ENCODE measurements at places on chromosomes 2 and 18.
A peak's percentile ranks its signal among the peaks of the same experiment; 100 is the strongest.

GRCh38 chr2:233844064-233844807 lies 10.1 kb downstream of the HJURP start:
- no peak for DNase-seq

- no peak for DNase-seq
Measured at GRCh38 chr2:149568138-149568537, 19.4 kb downstream of the MMADHC start.

- DNase-seq = no peak
Measured at GRCh38 chr2:70671092-70671675, 96.8 kb downstream of the ADD2 start.

DNA sequence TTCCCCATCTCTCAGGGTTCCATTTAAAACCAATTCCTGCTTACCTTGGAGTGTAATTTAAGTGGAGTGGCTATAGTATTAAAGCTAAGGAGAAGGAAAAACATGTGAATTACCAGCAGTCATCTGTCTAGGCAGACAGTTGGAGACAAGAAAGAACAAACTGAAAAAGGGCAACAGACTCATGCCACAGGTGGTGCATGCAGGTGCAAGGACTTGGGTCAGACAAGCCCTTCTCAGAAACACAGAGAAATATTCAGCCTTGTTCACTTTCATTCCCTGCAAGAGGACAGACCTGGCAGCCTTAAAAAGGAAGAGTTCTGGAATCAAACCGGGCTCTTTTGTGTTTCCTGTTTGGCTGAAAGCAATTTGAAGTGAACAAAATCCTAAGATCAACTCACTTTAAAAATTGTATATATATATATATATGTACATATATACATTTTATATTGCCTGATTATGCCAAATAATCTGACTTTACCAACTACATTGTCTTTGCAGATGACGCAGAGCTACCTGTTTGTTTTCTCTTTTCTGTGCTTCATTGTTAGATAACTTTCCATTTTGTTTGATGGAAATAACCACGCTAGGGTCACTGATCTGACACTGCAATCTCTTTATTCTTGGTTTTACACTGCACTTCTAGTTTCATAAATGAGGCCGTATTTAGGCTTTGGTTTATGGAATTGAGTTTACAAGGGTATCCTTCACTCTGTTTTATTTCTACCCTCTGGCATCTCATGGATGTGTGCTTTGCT lies 35.1 kb upstream of the VPS54 start:
- no peak for DNase-seq

- DNase-seq = no peak
Measured at GRCh38 chr2:132577686-132578085, 92.3 kb downstream of the LYPD1 start.

GRCh38 chr2:170073288-170073687 lies 104.7 kb upstream of the MYO3B start:
- peak; percentile 3 for DNase-seq

DNA sequence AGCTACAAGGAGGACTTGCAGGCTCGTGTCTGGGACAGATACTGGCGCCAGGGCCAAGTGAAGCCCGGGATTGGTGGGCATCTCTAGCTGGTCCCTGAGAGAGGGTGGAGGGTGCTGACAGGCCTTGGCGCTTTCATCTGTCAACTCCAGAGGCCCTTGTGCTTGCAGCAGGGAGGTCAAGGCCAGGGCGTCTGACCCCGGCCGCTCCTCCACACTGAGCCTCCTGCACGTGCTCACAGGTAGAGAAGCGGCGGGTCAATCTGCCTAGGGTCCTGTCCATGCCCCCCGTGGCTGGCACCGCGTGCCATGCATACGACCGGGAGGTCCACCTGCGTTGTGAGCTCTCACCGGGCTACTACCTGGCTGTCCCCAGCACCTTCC lies 9.5 kb downstream of the CAPN10 start:
- DNase-seq = no peak

GRCh38 chr18:6413579-6414117 lies 1.1 kb downstream of the L3MBTL4 start:
- no peak for DNase-seq

DNA sequence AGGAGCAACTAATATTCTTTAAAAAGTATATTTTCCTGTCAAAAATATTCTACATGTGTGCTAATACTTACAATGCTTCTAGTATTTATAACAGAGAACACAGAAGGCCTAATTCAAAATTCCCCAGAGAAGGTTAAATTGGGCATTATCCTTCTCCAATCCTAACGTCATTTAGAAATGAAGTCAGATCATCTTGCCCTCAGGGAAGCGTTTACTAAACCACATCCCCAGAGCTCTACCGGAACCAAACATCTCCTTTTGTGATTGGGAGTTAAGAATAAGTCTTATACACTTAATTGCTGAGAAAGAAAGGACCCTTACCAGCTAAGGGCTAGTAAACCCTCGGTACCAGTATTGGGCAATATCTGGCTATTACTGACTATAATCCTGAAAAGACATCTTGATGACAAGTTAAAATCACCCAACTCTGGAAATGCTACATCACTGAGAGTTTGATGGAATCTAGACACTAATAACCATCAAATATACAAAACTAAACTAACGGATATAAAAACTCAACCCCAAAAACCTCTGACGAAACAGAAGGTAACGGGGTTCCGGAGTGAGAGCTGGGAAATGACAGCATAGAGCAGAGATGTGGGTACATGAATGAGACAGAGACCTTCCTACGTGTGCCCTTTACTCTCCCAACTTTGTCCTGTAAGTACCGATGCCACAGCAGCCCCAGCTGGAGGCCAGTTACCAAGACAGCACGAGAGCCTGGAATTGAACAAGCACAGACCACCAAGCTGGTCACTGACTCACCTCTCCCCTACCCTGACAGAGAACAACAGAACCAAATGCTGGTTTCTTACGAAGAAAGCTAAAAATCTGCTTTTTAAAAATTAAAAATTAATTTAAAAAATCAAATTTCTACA lies 35.0 kb downstream of the WDSUB1 start:
- no peak for DNase-seq

- no peak for DNase-seq
Measured at GRCh38 chr2:20416723-20417122, 30.2 kb upstream of the RHOB start.

- no peak for DNase-seq
Measured at GRCh38 chr2:239386872-239387445, 13.9 kb downstream of the HDAC4 start.

DNA sequence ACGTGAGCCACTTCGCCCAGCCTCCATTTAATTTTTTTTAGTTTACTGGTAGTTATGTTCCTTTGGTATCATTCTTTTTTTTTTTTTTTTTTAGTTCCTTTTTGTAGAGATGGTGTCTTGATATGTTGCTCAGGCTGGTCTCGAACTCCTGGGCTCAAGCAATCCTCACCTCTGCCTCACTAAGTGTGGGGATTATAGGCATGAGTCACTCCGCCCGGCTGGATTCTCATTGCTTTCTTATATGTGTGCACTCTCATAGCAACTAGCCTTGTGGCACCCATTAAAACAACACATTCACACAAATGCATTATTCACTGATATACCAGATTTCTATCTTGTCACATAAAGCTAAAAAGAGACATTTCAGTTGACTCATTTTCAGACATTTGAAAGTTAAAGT lies 4.2 kb downstream of the TTC27 start:
- no peak for DNase-seq

- no peak for DNase-seq
Measured at GRCh38 chr18:77736842-77737241, 487.2 kb downstream of the GALR1 start.

DNA sequence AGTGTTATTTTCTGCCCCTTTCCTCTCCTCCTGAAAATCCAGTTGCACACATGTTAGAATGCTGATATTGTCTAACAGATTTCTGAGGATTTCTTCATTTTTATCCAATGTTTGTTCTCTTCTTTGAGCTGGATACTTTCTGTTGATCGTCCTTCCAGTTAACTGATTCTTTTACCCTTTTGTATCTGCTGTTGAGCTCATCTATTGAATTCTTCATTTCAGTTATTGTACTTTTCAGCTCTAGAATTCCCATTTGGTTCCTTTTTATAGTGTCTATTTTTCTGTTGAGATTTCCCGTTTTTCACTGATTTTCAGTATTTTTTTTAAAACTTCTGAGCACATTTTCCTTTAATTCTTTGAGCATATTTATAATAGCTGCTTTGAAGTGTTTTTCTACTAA lies 77.9 kb upstream of the B3GNT7 start:
- no peak for DNase-seq

GRCh38 chr18:673769-674168 lies 16.3 kb downstream of the TYMS start:
- no peak for DNase-seq

GRCh38 chr18:74669136-74669798 lies 71.6 kb downstream of the ZNF407 start:
- DNase-seq = no peak

- no peak for DNase-seq
Measured at GRCh38 chr2:68282811-68283418, 30.6 kb upstream of the PPP3R1 start.

DNA sequence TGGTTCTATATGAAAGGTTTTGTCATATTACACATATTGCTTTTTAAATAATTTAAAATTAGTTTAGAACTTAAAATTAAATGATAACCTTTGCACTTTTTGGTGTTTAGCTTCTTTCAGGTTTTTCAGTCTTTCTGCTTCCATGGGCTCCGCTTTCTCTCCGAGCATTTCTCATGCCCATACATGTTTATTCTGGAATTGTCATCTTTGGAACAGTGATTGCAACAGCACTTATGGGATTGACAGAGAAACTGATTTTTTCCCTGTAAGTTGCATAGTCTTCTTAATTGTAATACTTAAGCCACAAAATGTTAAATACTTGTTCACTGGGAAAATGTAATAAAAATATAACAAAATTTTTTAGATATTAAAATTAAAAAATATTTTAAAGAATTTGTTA lies 31.0 kb downstream of the CYBRD1 start:
- DNase-seq = no peak

DNA sequence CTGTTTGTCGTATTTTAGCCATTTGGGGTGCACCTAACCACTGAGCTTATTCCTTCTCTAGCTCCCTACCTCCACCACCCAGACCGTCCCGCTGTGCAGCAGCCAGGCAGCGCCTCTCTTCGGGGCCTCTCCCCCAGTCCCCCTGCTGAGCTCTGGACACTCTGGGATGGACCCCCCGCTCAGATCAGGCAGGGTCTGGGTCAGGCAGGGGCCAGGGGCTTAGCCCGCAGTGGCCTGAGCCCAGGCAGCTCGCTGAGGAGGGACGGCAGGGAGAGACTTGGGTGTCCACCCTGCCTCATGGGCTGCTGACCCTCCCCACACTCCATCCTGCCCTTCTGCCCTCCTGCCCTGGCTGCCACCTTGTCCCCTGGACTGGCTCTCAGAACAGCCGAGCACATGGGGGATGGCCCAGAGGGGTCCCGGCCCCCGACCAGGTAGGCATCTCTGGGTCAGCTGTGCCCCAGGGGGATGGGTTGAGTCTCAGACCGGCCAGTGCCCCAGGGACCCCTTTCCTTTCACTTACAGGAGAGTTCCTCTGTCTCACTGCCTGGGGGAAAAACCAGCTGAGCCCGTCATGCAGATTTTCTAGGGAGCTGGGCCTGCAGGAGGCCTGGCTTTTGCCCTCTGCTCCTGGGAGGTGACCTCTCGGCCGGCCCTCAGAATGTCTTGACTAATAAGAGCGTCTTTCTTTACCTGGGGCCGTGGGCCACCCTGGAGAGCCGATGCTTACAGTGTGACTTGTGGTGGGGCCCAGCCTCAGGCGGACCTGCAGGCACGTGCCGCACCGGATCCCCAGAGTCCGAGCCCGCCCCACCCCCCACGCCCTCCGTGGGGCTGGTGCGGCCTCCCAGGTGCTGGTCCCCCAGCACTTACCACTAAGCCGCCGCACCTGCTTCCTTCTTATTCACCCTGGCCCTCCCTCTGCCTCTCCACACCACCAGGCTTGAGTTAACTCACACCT lies 22.8 kb upstream of the PXDN start:
- DNase-seq = no peak

- DNase-seq = no peak
Measured at GRCh38 chr18:25409971-25410370, 58.0 kb upstream of the ZNF521 start.

GRCh38 chr2:162219426-162219825 lies 23.8 kb downstream of the FAP start:
- DNase-seq = no peak

DNA sequence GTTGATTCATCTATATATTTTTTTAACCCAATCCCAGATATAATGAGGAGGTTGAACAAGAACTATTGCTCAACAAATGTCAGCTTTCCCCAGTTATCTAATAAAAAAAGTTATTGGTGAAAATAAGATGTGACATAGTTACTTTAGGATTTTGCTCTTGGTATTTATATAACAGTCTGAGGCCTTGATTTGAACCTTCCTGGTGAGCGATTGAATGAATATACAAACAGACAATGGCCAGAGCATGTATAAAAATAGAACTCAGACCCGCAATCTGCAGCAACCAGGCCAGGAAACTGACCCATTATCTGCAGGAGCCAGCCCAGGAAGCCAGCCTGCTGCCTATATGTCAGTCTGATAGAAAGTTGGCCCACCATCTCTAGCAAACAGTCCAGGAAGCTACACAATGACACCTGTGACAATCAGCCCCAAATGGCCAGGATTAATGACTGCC lies 81.6 kb downstream of the HS6ST1 start:
- no peak for DNase-seq

GRCh38 chr2:239818531-239819011 lies 206.6 kb downstream of the NDUFA10 start:
- DNase-seq = peak; percentile 76

DNA sequence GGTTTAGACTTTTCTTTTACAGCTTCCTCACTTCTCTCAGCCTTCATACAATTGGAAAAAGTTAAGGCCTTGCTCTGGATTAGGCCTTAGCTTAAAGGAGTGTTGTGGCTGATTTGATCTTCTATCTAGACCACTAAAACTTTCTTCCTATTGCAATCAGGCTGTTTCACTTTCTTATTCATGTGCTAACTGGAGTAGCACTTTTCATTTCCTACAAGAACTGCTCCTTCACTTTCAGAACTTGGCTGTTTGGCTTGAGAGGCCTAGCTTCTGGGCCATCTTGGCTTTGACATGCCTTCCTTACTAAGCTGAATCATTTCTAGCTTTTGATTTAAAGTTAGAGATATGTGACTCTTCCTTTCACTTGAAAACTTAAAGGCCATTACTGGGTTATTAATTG lies 114.3 kb downstream of the ARHGEF4 start:
- no peak for DNase-seq

- DNase-seq = no peak
Measured at GRCh38 chr2:8522687-8523086, 159.2 kb upstream of the ID2 start.

- no peak for DNase-seq
Measured at GRCh38 chr2:47422016-47422415, 19.1 kb downstream of the MSH2 start.

DNA sequence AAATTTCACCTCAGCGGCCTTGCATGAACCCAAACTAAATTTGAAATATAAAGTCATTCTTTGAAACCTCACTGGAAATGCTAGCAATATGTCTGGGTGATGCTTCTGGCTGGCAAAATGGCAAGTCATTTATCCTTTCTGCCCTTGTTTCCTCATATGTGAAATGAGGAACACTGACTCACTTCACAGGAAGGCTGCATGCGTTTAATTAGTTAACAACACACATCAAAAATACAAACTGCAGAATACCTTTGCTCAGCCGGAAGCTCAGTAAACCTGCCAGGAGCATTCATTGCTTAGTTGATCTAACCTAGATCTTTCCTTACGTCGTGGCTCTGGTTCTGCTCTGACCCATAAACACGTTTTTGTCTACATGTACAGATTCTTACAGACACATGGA lies 214.2 kb upstream of the ACVR2A start:
- no peak for DNase-seq

- DNase-seq = no peak
Measured at GRCh38 chr2:214311931-214312749, 98.7 kb upstream of the VWC2L start.

Measured in anterior cingulate cortex (tissue), 58 donors.